SJSA1 (cell line): ENCODE measurements at places on chromosomes 12 and 14. TPM values are rescaled to one million over a fixed set of nuclear protein-coding genes. Genes with fewer than 3 reads are reported as not detected.

- H3K36me3 ChIP-seq = no peaks in the 10 kb centered on the region
- no peak overlapping the region for H3K4me3 ChIP-seq
- no peak overlapping the region for H3K27ac ChIP-seq
- H3K27me3 ChIP-seq = no peaks in the 10 kb centered on the region
Observed at GRCh38 chr14:22007363-22007762, 333.7 kb upstream of the OR4E1 start.

DNA sequence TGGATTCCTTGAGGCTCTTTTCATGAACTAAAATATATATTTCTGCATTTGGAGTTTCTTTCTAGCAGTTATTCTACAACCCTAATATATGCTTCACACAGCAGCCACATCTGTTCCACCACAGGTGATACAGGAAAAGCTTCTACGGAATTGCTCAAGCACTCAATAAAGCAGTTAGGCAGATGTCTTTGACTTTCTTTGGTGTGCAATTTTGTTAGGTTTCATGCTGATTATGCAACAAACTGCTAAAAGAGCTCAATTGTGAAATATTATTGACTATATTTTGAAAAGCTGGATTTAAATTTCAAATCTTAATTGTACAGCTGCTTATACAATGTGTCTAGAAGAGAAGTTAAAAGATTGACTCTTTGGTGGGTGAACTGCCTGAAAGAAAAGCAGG lies 1055.6 kb upstream of the FBXO33 start:
- no peaks in the 10 kb centered on the region for H3K36me3 ChIP-seq
- no peak for DNase-seq
- no peaks in the 10 kb centered on the region for H3K27me3 ChIP-seq
- H3K4me3 ChIP-seq = no peak overlapping the region
- H3K27ac ChIP-seq = no peak overlapping the region
- no peaks in the 10 kb centered on the region for H3K4me1 ChIP-seq

DNA sequence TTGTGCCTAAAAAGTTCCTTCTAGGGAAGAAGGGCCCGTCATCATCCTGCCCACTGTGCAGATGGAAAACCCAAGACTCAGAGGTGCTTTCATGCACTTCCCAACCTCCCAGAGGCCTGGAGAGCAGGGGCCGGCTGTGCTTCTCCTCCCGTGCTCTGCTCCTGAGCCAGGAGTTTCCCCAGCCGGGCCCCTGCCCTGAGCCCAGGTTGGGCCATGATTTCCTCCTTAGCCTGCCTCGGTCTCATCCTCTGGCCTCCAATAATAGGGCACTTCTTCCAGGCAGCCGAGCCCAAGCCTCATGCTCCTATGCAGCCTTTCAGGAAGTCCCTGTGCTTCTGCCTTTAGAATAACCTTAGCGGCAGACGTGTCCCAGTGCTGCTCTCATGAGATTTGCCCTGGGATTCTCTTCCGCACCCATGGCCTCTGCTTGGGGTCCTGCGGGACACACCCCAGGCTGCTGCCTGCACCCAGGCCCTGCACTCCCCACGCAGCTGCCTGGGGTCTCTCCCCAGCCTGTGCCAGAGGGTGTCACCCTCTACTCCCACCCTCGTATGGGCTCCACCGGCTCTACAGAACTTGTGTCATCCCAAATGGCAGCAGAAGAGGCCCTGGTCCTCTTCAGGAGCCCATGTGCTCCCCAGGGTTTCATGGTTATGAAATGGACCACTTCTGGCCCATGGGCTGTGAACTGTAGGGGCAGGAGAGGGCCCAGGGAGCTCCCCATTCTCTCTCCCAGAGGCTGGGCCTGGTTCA lies 359.3 kb downstream of the ADGRD1 start:
- DNase-seq = no peak
- no peak overlapping the region for H3K4me3 ChIP-seq
- H3K27me3 ChIP-seq = no peaks in the 10 kb centered on the region
- no peak overlapping the region for H3K27ac ChIP-seq
- no peaks in the 10 kb centered on the region for H3K36me3 ChIP-seq

Gene APOLD1
- total RNA-seq = 6.5 and 10.6 TPM in 2 replicates
